NCI-H187 treated with DMSO at 0.1 percent for 48 hours (cell line): ENCODE measurements at places on chromosomes 16 and 17.

GRCh38 chr16:28184625-28185024, 27.1 kb downstream of the XPO6 start:
- no peak for DNase-seq

DNA sequence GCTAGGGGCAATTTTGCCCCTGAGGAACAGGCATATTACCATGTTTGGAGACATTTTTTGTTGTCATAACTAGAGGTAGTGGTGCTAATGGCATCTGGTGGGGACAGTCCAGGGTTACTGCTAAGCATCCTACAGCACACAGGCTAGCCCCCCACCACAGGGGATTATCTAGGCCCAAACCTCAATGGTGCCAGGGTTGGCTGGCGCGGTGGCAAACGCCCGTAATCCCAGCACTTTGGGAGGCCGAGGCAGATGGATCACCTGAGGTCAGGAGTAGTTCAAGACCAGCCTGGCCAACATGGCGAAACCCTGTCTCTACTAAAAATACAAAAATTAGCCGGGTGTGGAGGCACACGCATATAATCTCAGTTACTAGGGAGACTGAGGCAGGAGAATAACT, 15.2 kb downstream of the C1QTNF1 start:
- DNase-seq = no peak

GRCh38 chr16:49855822-49856671, at the start of gene ZNF423:
ZNF423 (minus strand) TSS chr16:49856112; CDS start chr16:49855774, 338 bp downstream.
- no peak for DNase-seq

DNA sequence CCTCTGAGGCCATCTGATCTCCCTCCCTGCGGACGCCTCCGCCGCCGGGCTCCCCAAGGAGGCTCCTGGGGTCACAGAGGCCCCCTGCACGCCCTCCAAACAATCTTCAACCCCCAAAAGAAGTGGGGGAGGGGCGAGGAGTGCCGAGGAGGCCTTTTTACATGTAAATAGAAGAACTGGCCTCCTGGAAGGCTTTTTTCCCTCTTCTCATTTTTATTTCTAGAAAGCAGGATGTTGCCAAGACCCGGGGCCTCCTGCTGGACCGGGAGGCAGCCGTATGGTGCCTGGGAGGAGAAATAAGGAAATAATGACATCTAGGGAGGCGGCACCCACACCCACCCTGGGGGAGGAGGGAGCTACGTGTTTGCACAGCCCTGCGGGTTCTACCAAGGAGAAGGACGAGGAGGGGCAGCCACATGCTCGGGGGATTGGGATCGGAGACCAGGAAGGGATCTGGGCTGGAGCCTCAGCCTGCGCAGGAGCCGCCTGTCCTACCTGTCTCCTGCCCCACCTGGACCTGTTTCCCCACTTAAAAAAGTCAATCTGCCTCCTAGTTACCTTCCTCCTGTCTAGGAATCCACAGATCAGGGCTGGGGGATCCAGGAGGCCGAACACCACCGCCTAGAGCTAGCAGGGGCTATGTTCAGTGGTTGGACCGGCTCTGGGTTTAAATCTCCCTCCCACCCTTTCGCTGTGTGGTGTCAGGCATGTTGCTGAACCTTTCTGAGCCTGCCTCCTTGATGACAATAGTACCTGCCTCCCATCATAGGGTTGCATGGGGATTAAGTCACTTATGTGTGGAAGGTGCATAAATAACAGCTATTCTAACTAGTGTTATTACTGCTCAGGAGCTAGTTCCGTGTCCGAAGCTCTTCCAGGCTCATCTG, 175.7 kb upstream of the GSE1 start:
- no peak for DNase-seq

GRCh38 chr17:76124582-76125390, 16.3 kb downstream of the FOXJ1 start:
- DNase-seq = no peak

DNA sequence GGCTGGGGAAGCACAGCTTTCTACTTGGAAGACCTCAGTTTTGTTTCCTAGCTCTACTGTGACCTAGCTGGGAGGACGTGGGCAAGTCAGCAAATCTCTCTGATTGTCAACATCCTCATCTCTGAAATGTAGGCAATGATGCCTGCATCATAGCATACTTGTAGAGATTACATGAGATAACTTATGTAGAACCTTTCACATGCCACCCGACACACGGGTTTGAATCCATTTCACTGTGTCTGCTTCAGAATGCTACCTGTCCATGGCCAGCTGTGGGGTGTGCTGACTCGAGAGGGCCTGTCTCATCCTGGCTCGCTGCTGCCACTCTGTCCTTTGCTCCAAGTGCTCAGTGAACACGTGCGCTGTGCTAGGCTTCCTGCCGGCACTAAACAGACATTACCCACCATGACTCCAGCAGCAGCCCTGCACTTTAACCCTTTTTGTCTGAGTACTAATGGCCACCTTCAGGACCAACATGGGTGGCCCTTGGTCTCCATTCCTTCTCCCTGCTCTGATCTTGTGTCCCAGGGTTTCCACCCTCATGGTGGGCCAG, 7.4 kb downstream of the ADAP2 start:
- DNase-seq = no peak

GRCh38 chr17:67050066-67050465, 5.7 kb downstream of the CACNG1 start:
- no peak for DNase-seq

DNA sequence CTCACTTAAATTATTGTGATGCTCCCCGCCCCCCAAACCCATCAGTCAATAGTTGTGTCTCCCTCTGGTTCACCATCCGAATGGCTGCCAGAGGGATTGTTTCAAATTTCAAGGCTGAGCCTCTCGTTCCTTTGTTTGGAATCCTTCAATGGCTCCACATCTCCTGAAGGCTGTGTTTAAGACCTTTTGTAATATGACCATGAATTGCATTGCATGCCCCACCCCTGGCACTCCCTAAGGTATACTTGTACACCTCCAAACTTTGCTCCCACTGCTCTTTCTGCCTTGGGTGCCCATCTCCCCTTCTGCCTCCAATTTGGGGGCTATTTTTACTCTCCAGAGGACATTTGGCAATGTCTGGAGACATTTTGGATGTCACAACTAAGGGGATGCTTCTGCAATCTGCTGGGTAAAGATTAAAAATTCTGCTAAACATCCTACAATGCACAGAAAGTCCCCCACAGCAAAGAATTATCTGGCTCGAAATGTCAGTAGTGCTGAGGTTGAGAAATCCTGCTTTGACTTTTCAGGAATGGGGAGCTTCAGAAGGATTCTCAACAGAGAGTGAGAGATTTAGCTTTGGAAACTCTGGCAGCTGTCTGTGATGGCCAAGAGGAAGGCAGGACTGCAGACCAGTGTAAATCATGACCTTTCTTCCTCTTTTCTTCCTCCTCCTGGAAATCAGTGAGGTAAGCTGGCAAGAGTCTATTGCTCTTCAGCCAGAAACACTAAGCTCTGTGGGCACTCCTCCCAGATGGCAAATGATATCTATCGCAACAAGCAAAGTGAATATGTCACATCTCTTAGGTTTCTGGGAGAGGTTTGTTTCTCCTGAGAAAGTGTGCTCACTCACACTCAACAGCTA, 8.7 kb upstream of the IL4R start:
- DNase-seq = no peak

GRCh38 chr17:69057280-69057679, 3.4 kb downstream of the ABCA9 start:
- DNase-seq = no peak

GRCh38 chr17:70947636-70948565, 778.6 kb downstream of the KCNJ2 start:
- DNase-seq = no peak

GRCh38 chr16:67763066-67763465, 43.3 kb downstream of the RANBP10 start:
- DNase-seq = no peak

DNA sequence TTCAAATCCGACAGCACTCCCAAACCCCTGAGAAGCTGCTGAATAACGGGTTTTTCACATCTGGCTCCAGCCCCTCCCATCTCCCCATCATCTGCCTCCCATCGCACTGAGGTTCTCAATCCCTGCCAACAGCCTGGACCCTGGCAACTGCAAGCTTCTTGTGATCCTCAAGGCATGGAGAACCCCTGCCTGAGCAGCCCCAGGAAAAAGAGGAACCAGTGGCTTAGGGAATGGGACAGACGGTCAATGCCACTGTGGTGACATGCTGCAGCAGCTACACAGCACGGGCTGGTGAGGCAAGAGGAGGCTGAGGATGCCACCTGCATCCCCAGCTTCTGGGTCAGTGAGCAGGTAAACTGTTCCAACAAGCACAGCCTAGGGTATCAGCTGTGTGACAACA, 3.3 kb upstream of the MBTPS1 start:
- no peak for DNase-seq

DNA sequence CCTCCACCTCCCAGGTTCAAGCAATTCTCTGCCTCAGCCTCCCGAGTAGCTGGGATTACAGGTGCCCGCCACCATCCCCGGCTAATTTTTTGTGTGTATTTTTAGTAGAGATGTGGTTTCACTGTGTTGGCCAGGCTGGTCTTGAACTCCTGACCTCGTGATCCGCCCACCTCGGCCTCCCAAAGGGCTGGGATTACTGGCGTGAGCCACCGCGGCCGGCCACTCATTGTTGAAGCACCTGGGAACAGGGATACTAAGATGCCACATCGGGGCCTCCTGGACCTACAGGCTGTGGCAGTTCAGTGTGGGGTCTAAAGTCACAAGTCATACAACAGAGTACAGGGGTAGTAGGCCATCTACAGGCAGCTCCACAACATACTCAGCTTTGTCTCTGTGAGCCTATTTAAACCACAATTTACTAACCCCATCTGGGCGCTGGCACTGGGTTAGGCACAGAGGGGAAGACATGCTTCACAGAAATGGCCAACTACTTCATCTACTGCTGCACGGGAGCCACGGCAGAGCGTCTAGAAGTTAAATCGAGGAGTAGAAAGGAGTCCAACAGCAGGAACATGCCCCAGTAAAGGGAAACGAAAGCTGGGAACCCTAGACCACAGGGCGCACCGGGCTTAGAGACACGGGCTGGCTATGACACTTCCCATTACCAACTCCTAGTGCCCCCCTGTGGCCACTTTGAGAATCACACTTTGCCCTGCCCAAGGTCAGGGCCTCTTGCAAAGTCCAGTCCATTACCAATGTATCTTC, 4.3 kb downstream of the VAMP2 start:
- DNase-seq = no peak

DNA sequence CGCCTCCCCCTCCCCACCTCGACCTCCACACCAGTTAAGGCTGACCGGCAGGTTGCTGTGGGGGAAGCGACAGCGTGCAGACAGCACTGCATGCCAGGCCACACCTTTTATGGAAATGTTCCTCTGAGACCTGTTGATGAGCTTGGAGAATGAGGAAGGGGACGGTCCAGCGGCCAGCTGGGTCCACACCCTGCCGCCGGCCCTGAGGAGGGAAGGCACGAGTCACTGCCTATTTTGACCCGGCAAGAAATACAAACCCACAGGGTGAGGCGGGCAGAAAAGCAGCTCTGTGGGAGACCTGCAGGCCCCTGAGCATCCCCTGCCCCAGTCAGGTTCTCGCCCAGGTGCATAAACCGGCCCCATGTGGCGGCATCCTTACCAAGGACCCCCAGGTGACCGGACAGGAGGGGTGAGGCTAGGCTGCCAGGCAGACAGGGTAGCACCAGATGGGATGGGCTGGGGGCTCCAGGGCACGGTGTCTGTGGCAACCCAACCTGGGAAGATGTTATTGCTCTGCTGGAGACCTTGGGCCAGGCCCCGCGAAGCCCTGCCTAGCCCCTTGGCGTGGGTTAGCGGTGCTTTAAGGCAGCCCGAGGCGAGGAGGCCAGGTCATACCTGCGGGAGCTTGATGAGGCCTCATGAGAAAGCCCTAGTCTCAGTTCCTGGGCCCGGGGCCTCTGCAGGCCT, 12.7 kb downstream of the NATD1 start:
- no peak for DNase-seq

DNA sequence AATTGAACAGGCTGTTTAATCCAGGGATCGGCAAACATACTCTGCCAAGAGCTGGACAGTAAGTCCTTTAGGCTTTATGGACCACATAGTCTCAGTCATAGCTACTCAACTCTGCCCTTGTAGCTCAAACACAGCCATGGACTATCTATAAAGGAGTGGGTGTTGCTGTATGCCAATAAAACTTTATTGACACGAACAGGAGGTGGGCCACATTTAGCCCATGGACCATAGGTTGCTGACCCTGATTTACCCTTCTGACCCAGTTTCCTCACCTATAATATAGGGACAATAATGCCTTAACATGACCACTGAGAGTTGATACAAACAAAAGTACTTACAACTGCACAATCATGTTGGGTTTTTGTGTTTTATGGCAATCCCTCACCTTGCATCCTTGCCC, 257.0 kb upstream of the SDK2 start:
- no peak for DNase-seq

- no peak for DNase-seq
Observed at GRCh38 chr17:66262767-66263166, 33.6 kb upstream of the APOH start.

- DNase-seq = no peak
Observed at GRCh38 chr17:31623990-31624389, 232.5 kb downstream of the RAB11FIP4 start.

DNA sequence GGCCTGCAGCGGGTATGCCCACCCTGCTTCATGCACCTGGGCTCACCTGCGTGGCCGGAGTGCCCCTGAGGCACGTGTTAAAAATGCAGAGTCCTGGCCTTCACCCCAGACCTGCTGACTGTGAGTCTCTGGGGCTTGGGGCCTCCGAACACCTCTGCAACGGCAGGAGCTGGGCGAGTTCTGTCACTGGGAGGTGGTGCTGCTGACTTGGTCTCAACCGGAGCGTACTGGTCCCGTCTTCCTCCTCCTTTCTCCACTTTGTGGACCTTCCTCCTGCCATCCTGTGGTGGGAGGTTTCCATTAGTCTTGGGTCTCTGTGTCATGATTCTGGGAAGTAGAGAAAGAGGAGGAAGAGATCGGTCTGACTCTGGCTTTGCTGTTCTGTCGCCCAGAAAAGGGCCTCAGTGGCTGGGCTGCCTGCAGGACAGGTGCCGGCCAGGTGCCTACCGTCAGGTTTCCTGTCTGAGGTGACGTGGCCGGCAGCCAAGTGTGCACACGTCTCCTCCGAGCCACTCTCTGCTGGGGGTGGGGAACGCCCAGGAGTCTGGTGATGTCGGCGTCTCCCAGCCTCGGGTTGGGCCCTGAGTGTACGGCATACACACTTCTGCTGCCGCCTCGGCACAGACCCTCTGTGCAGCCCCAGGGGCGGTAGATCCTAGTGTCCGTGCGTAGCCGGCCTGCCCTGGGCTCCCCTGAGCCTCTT, 6.9 kb downstream of the TSC2 start:
- DNase-seq = peak; percentile 60

DNA sequence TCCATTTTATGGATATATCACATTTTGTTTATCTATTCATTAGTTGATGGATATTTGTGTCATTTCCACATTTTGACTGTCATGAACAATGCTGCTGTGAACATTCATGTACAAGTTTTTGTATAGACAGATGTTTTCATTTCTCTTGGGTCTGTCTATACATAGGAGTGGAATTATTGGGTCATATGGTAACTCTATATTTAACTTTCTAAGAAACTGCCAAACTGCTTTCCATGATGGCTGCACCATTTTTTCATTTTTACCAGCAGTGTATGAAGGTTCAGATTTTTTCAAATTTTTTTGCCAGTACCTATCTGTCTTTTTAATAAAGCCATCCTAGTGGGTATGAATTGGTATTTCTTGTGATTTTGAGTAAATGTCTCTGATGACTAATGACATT, 15.5 kb downstream of the NFAT5 start:
- DNase-seq = no peak
